B cell (primary cell): ENCODE measurements at places on chromosomes 2 and 18.

- DNase-seq: no peak
Observed at GRCh38 chr2:9170458-9171130, 36.0 kb upstream of the ASAP2 start.

GRCh38 chr2:22897428-22897827, 487.6 kb upstream of the KLHL29 start:
- DNase-seq: no peak

DNA sequence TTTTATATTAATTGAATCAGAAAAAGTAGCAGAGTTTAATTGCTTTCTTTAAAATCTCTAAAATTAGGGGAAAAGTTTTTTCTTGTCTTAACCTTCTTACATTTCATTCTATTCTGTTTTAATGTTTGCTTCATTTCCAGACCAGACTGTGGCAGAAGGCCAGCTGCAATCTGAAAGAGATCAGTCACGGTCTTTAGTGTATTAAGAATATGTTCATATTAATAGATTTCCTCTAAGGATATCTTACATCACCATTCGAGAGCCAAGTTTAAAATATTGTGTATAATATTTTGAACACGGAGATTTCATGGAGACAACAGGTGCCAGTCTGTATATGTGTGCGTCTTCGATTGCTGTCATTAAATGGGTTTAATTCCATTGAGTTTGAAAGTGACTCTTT, 230.9 kb upstream of the ZSWIM2 start:
- no peak for DNase-seq

- DNase-seq: no peak
Observed at GRCh38 chr18:7668392-7668791, 101.3 kb downstream of the PTPRM start.

- DNase-seq: no peak
Observed at GRCh38 chr18:45708831-45709230, 15.2 kb upstream of the SLC14A1 start.

DNA sequence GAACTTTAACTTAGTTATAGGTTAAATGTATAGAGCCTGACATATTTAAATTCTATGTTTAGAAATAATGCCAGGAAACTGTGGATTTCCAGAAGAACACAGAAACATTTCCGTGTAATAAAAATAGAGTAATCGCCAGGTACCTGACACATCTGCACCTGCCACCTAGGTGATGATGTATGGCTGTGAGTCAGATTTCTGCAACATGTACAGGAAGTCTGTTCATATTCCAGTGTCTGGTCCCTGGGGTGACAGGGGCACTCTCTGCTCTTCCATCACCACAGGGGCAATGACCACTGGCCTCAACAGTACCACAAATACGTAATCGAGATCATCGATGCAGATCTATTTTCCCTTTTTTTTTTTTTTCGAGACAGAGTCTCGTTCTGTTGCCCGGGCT, 101.1 kb upstream of the LPIN2 start:
- DNase-seq: no peak

DNA sequence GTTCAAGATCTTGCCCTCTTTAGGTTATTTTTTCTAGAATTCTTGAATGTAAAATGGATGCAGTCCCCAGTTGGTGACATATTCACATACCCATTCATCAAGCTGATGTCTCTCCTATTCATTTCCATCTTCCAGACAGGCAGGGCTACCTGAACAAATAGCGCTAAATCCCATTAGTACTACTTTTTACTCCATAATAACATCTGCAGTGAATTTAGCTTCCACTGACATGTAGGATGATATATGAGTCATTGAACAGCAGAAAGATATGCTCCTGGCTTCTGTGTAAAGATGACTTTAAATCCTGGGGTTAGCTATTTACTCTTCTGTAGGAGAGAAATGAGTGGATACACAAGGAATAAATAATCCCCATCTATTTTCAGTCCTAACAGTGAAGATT, 194.7 kb downstream of the RND3 start:
- DNase-seq: no peak

- DNase-seq: peak; percentile 13
Observed at GRCh38 chr2:226030369-226030768, 630.9 kb downstream of the NYAP2 start.

DNA sequence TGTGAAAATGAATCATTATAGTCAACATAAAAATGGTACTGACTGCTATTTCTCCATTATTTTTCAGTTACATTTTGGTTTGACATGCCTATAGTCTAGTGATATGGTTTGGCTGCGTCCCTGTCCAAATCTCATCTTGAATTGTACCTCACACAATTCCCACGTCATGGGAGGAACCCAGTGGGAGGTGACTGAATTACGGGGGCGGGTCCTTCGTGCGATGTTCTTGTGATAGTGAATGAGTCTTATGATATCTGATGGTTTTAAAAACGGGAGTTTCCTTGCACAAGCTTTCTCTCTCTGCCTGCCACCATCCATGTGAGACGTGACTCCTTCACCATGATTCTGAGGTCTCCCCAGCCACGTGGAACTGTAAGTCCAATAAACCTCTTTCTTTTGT, 70.3 kb downstream of the BAZ2B start:
- DNase-seq: no peak

DNA sequence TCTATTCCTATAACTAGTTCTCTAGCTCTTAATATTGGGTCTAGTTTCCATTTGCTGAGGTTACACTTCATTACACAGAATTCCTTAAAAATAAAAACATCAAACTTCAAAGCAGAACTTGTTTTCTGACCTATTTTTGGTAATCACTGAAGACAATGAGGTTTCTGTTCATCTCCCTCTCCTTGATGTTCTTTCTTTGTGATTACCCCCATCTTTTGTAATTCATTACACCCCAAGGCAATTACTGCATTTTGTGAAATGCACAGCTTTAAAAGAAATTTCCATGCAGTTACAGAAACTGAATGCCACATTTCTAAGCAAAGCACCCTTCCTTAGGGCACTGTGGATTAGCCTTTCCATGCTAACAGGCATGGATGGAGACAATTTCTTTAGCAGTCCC, 363.2 kb upstream of the RND3 start:
- DNase-seq: no peak

GRCh38 chr2:71789556-71790204, 336.3 kb downstream of the DYSF start:
- no peak for DNase-seq

GRCh38 chr2:220281771-220282170, 654.3 kb downstream of the SLC4A3 start:
- no peak for DNase-seq

DNA sequence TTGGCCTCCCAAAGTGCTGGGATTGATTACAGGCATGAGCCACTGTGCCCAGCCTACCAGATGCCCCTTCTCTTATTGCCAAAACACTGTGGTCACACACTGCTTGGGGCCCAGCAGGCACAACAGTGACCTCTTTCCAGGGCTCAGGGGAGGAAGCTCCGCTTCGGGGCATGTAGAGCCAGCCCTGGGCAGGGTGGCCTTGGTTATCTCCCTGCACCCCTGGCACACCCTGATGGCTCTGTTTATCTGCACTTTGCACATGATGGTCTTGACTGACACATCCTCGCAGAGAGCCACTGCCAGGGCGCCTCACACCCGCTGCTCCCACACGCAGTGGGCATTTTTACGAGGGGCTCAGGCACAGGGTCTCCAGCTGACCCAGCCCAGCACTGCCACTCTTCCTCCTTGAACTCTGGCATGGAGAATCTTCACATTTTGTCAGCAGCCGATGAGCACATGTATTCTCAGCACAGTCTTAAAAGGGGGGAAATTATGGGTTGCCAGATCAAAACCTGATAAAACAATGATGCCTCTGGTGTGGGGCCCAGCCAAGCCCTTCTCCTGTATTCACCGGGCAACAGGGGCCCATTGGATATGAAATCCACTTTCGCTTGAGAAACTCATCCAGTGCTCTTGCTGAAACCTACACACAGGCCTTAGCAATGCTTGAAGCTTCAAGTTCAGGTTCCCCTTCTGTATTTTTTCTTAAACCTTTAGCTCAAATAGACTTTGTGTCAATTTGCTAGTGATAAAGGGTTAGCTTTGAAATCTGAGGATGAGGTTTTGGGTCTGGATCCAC, 5.9 kb downstream of the GYPC start:
- DNase-seq: no peak

DNA sequence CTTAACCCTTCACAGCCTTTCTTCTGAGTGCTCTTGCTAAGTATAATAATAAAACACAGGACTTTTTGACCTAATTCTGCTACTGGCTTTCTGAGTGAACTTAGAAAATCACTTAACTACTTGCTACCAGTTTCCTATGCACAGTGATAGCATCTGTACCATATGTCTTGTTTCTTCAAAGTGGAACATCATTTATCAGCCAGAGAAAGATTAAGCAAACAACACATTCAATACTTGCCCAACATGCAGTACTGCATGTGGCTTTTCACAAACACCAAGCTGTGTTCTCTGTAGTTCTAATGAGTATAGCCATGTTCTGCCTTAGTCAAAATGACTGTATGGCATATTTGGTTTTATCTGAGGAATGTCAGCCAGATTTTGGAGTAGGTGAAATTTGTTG, 1286.6 kb upstream of the ZEB2 start:
- DNase-seq: no peak

DNA sequence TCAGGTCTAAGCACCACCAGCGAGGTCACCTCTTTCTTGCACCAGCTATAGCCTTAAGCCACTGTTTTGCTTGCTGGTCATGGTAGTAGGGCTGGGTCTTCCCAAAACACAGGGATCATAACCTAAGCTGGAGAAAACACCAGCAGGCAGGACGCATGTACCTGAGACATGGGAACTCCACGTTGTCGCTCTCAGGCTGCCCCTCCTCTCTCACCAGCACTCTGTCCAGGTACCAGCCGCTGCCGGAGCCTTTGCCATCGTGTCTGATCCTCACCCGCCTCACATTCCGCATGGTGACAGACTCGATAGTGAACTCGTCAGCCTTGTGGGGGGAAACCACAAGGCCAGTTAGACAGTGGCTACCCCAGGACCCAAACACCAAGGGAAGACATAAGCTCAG, 79.5 kb downstream of the LOXHD1 start:
- no peak for DNase-seq

DNA sequence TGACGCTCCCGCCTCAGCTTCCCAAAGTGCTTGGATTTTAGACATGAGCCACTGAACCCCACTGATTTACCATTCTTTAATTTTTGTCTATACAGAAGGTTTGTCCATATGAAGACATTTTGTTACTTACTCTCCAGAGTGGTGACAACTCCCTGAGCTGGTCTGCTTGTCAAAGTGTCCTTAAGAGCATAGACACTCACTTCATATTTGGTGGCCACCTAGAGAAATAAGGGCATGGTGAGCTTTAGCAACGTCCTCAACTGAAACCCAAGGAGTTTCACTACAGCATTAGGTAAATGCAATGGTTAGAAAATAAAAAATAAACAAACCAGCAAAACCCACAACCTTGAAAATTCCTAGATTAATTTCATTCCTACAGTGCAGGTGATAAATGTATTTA, 57.8 kb downstream of the FN1 start:
- DNase-seq: no peak

DNA sequence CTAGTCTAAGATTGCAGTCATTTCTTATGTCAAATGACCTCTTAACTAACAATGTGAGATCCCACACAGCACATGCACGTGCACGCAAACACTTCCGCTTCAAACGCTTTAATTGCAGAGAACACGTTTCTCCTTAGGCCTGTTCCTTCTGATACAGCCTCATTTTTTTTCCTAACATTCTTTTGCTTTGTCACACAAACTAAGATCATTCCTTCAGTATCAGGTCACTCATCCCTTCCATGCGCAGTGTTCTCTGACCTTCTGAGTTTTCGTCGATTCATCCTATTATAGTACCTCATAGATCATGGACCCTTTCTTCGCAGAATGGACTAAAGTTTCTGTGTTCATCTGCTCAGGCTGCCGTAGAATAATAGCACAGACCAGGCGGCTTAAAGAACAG, 327.1 kb upstream of the CDH19 start:
- no peak for DNase-seq

GRCh38 chr2:53821810-53822209, 35.0 kb downstream of the ERLEC1 start:
- DNase-seq: no peak

DNA sequence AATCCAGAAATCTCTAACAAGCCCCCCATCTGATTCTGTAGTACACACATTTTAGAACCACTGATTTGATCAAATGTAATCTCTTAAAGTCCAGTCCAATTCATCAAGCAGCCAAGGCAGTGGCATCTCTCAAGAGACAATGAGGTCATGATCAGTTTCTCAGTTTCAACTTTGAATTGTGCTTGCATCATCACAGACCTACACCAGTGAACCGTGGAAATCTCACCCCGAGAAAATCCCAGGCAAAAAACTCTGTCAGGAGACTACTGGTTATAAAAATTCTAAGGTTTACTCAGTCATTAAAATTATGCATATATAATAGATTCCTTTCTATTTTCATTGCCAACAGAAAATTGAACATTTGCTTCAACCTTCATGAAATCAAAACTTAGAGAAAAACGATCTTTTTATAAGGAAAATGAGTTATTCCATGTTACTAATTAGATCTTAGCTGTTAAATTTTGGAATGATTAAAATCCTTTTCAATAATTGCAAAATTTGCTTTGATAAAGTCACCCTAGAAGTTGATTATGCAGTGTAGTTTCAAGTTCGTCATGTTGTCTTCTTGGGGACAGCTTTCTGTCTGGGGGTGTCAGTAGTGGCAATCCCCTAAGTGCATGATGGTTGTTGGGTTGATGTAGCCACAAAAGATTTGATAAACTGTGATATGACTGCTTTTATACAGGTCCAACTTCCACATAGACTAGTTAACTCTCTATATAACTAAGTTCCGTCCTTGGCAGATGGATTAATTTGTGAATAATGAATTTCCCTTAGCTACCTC, 235.0 kb downstream of the CAMKMT start:
- DNase-seq: no peak

GRCh38 chr2:190470256-190470826, 62.2 kb downstream of the MFSD6 start:
- no peak for DNase-seq

DNA sequence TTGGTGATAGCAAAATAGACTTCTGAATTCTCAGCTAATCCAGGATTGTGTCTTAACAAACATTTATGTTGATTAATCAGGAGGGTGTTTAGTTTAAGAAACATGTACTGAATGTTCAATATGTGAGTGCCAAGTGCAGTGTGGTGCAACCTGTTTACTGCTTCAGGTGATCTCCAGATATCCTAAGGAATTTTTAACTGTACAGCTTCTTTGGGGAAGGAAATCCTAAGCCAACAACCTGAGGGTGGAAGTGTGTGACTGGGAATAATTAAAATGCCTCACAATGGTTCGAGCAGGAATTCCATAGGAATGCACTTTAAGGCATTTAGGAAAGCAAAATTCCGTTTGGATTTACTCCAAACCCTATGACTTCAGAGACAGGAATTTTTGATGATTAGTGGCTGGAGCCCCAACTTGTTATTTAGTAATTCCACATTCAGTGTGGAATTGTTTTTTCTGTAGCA, 16.4 kb downstream of the CRIM1 start:
- no peak for DNase-seq

DNA sequence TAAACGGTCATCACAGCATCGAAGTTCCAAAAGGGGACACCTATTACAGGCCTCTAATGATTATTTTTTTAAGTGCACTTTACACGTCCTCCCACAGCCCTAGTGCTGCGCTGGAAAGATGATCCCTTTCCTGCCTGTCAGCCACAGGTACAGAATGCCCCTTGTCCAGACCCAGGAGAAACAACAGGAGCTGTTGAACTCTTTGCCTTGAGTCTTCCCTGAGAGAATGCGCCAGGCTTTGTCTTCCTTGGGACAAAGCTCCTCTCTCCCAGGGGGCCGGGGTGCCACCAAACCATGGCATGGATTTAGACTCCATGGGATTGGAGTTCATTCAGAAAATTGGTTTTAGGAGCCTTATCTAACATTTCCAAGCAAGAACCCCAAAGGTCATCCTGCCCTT, 319.0 kb upstream of the SOX11 start:
- no peak for DNase-seq

- DNase-seq: no peak
Observed at GRCh38 chr2:37604716-37605115, 66.7 kb downstream of the CDC42EP3 start.

- no peak for DNase-seq
Observed at GRCh38 chr18:47284721-47285395, 33.4 kb upstream of the SKOR2 start.
